ENCODE measurements at places on chromosomes 2 and 18.

- no peak for DNase-seq
Observed at GRCh38 chr2:72145658-72146329, 1.9 kb downstream of the CYP26B1 start.

DNA sequence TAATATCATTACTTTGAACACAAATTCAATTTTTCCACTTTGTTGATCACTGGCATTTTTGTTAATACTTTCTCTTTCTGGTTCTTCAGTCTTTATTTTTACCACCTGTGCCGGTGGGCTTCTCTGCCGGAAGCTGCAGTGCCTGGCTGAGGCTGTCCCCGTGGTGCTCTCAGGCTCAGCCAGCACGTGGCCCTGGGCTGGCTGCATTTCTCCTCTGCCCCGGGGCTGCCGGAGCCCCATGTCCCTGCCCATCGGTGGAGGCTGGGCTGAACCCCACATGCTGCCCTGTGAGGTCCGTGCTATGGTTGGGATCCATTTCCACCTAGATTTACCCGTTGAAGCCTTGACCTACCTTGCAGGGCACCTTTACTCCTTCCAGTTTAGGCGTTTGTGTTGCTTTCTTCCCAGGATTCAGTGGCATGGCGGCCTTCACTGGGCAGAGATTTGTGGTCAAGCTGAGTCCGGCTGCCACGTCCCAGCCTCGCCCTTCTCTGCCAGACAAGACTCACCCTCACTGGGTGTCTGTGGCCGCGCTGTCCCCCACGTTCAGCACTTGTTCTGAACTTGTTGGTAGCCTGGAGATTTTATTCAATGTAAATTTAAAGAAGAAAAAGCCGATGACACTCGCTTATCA lies 12.8 kb upstream of the TMEM18 start:
- DNase-seq, result no peak

DNA sequence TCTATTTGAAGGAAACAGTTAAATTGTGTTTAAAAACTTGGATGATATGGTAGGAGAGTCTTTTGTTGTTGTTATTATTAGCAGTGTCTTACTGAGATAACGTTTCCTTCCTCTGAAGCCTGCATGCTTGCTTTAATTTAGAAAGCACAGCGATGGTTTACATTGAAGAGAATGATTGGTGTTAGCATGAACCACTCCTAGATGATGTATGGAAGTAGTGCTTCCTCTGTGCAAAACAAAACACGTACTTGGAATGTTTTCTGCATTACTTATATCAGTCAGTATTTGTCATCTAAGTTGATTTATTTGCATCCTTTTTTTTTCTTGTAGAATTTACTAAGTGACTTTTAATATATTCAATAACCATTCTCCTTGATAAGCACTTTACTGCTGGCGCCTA lies 89.0 kb downstream of the UGGT1 start:
- DNase-seq, result no peak

GRCh38 chr18:5424903-5425664 lies 118.7 kb downstream of the EPB41L3 start:
- DNase-seq, result peak; percentile 17

DNA sequence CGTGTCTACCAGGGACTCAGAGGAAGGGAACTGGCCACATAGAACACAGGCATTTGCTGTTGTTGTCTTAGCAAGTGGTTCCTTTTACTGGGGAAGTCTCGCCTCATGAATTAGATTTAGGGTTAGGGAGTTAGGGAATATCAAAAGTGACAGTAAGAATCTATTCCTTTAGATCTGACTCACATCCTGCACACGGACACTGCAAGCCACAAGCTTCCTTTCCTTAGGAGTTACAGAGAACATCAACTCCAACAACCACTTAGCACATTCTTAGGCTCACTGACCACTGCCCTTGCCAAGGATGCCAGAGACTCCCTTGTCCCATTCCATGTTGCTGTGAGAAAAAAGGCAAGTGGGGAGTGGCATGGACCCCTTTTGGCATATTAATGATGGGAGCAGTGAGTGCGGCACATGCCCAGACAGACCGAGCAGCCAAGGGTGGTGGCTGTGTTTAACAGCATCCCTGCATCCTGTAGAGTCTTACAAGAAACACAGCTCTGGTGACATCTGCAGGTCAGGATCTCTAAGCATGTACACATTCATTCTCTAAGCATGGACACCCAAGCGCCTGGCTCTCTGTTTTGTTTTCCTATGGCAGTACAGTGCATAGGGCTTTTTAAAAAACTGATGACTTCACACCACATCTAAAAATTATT lies 745.6 kb upstream of the RAB6C start:
- peak; percentile 7 for DNase-seq

DNA sequence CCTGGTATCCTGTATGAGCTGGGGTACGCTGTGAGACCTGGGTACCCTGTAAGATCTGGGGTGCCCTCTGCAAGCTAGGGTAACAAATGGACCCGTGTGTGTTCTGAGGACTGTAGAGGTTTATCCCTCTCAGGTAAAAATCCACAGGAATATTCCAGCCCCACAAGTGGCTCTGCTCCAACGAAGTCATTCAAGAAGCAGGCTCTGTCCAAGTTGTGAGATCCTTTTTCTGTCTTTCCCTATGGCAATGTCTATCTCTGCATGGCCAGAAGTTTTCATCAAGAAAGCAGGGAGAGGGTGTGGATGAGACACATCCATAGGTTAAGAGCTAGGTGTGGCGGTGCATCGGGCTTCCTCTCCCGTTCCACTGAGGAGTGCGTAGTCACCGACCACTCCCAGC lies 43.0 kb downstream of the PTGR3 start:
- no peak for DNase-seq

DNA sequence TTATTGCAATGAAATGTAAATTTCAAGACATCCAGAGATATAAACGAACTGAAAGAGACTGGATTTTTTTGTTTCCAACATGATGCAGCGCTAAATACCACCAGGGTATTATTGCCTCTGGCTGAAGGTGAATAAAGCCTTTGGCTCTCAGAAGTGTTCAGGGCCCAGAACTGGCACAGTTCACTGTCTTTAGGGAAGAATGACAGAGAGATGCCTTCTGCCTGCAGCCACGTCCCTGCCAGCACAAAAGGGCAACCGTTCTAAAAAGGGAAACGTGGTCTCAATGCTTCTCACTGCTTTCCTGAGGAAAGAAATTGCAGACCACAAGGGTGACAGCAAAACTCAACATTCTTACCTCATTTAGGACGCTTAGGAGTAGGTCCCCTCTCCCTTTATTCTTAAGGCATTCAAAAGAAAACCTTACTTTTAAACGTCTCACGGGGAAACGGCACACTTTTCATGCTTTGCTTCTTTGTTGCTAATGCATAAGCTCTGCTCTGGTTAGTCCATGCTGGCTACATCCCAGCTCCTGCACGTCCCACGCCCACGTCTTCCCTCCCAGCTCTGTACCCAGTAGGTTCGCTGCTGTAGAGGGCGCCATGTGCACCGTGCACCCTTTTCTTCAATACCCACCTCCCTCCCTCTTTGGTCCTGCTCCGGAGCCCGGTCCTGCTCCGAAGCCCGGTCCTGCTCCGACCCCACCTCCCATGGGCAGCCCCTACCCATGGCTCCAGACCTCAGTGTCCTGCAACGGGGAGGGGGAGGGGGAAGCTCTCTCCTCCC lies 171.0 kb downstream of the HRH4 start:
- no peak for DNase-seq

- peak; percentile 95 for DNase-seq
Observed at GRCh38 chr2:10405448-10405847, 42.7 kb downstream of the ODC1 start.

DNA sequence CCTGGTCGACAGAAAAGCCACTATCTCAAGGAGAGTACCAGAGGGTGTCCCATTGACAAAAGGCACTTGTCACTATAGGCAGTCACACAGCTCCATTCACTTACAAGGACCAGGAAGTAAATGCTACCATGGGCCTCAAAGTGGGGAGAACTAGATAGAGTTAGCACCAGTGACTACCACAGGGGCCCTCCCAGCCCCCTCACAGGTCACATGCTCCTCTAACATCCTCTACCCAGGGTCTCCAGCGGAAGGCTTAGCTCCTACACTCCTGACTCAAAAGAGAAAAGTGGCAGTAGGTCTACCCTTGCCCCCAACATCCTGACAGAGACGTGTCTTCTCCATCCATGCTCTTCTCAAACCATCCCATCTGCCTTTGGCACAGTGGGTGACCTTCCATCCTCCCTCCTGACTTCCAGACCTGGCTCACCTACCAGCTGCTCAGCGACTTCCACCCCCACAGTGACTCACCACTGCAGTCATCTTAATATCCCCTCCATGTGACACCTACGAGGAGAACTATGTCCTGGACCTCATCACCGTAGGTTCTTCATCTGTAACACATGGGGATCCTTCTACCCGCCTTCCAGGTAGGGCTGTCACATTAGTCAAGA lies 5.6 kb upstream of the DNMT3A start:
- DNase-seq, result no peak

- no peak for DNase-seq
Observed at GRCh38 chr18:58624011-58624410, 4.9 kb downstream of the ALPK2 start.

- DNase-seq, result no peak
Observed at GRCh38 chr2:84817239-84817655, 63.6 kb downstream of the TRABD2A start.

DNA sequence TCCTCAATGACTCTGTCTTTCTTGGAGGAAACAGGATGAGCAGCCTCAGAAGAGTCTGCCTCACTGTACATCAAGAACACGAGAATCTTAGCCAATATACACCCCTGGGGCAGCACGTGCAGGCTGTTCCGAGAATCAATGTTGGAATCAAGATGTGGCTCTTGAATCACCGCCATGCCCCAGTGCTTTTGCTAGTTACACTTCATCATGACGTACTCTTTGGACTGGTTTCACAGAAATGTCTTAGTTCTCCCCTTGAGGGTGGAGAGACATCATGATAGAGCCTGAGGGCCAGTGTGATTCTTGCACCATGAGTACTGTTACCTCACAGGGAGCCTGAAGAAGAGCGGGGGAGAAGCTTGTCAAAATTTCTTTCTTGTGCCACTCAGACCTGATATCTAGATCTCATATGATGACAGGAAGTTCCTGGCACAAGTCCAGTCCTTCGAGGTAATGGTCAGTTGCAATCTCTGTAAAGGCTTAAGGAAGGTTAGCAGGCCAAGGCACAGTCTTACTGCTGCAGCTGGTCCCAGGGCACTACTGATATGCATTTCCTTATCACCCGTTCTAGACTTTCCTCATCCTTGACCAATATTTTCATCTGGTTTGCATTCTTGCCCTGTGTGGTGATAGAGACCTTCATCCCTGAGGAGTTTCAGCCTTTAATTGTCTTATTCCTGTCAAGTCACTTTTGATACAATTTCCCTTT lies 28.2 kb upstream of the STAT4 start:
- DNase-seq, result no peak

DNA sequence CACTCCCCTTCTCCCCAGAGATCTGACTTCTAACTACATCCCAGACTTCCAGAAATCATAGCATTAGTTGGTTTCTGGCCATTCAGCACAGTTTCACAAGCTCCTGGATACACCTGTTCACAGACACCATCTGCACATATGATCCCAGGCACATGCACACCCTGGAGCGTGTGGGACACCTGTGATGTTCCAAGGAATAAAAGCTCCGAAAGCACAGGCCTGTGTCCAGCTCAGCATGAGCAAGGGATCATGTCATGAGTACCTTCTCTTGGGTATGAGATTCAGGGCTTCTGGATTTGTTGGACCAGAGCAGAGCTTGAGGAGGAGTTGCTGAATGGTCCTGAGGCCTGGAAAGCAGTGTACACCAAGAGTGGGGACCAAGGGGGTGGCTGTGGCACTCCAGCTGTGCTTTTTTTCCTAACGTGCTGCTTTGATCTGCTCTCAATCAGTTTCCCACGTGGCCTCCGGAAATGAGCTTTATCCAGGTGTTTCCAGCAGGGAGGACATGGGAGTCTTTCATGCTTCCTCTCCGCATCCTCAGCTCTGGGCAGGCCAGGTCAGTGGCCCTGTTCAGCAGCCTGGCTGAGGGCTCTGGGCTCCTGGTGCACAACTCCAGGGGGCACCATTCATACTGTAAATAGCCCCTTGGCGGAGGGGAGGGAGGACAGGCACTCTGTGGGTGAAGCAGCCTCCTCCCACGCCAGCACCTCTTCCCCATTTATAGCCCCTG lies 1.8 kb downstream of the DYSF start:
- DNase-seq, result no peak

DNA sequence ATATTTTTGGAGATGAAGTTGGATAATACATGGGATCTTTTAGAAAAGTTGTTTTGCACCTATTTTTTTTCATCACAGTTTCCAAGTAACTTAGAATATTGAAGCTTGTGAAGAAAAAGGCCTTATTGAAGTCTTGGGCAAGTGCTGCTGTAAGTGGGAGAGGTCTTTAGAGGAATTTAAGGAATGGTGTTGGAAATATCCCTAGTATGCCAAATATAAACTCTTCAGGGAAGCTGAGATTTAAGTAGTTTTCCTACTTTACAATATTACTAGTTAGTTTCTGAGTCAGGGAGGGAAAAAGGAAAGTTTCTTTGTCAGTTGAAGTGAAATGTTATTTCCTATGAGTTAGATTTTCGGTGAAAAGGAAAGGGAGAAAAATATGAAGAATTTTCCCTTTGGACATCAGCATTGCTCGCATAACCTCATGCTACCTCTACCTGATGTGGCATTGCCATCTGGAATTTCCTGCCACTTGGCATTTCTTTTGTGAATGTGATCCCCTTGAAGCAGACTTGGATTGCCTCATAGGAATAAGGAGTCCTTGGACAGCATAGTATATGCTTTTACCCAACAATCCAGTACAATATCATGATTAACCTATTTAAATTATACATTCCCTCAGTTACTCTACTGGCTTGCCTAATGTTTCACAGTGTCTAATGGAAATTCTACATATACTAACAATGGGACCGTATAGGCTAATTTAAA lies 12.1 kb downstream of the PLEKHH2 start:
- no peak for DNase-seq

DNA sequence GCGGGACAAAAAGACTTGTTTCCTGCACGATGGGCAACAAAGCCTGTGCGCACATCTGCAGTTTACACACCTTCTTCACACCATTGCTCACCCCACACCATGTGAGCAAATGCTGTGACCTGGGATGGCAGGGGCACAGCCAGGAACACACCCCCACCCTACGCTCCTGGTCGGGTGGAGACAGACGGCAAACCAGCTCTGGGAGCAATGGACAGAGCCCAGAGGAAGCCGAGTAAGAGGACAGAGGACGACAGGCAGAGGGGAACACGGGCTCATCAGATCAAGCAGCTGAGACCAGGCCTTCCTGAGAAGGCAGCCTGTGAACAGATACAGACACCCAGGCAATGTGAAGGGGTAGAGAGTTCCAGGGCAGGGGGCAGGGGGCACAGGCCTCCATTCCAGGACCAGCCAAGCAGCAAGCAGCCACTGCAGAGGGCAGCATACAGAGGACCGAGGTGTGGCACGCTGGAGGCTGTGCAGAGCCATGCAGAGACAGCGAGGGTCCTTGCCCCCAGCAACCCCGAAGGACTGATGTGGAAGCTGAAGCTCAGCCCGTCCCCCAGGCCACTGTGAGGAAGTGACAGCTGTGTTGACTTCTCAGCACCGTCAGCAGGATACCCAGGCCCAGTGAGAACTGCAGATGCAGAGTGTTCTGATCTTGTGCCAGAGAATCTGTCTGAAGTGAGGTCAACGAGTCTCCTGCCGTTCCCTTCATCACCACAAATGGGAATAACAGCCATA lies 46.2 kb downstream of the PARD6G start:
- DNase-seq, result no peak
